SK-MEL-5 (cell line): ENCODE measurements at places on chromosomes 1 and 21. TPM values are rescaled to one million over a fixed set of nuclear protein-coding genes. Genes with fewer than 3 reads are reported as not detected.

NOL9 gene
- total RNA-seq = 23.4 and 25.1 TPM in 2 replicates

PGLYRP3 gene
- total RNA-seq = not detected in 2 replicates

LRRC39 gene
- 4.2 and 5.0 TPM in 2 replicates for total RNA-seq

SRSF10 gene
- total RNA-seq = 80.4 and 87.1 TPM in 2 replicates

CLCNKB gene
- total RNA-seq = 0.05 TPM in 1 of 2 replicates, not detected in the other

VANGL1 gene
- total RNA-seq = 9.1 and 9.9 TPM in 2 replicates

SNIP1 gene
- total RNA-seq = 7.4 and 7.7 TPM in 2 replicates

CLCNKA gene
- total RNA-seq = not detected in 2 replicates

BRWD1 gene
- 25.8 and 29.5 TPM in 2 replicates for total RNA-seq

SCP2 gene
- 83.7 and 98.1 TPM in 2 replicates for total RNA-seq

GFI1 gene
- 0.08 and 0.61 TPM in 2 replicates for total RNA-seq
